ENCODE measurements at places on chromosomes 3 and 15.

GRCh38 chr3:173913974-173914421 is 516.5 kb downstream of the NLGN1 start:
- DNase-seq = no peak

GRCh38 chr3:7260975-7261374 is 400.1 kb downstream of the GRM7 start:
- DNase-seq = no peak

DNA sequence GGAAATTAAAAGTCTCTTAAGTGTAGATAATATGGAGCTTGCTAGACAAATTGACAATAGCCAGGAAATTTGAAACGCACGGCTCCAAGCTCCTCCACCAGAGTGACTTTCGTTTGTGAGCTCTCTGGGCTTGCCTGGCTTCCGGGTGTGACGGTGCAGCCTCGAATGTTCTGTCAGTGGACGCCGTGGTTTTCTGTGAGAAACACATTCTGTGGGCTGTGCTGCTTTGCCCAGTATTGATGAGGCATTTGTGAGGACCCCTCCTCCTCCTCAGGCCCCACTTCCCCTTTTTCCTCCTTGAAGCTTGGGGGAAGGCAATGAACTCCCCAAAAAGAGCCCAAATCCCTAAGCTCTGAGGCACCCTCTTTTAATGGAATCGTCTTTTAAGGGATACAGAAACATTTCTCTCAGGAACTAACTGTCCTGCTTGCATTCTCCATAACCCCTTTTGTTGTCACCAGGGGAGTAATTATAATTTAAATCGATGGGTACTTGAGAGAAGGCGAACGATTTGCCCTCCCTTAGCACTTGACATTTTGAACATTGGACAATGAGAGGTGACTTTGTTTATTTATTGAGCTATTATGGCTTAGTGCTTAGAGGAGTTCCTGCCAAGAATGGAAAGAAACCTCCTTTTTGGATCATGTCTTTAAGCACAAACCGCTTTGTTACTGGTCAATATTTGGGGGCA is 40.8 kb downstream of the POLR2M start:
- DNase-seq = peak; percentile 17

DNA sequence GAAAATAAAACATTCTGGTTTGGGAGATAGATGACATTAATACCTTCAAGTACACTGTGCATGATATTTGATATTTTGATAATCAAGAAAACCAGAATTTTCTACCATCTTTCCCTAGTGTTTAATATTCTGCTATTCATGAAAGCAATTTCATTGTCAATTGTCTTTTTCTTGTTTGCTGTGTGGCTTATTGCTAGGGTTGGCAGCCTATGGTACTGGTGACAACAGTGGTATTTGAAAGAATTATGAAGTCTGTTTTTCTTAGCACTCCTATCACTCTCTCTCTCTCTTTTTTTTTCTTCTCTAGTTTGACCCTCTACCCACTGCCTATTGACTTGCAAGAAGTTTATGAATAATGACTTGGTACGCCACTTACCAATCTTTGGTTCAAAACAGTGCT is 15.4 kb downstream of the RNF13 start:
- DNase-seq = no peak

DNA sequence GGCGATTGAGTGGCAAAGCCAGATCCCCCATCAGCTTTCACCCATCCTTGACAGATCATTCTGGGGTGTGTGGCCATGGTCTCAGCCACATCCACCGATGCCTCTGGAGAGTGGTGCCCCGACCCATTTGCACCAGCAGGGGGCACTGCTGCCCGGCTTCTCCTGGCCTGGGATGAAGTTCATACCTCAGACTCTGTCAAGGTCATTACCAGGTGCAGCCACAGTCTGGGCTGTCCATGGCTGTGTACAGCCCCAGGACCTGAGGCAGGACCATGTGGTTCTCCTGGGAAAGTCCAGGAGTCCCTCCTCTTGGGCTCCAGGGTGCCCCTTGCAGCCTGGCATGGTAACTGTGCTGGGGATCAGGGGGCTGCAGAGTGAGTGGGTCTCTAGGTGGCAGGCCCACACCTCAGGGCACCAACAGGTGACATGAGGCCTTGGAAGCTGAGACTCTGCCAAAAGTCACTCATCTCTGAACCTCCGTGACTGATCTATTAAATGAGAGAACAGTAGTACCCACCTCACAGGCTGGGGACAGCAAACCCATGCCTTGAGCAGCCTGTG is 67.2 kb downstream of the CACNA2D2 start:
- peak; percentile 83 for DNase-seq

GRCh38 chr3:132083583-132084279 is 48.9 kb upstream of the CPNE4 start:
- DNase-seq = no peak

- no peak for DNase-seq
Measured at GRCh38 chr3:99013777-99014315, 112.4 kb upstream of the DCBLD2 start.

- DNase-seq = no peak
Measured at GRCh38 chr15:83545804-83546511, 98.8 kb downstream of the SH3GL3 start.

DNA sequence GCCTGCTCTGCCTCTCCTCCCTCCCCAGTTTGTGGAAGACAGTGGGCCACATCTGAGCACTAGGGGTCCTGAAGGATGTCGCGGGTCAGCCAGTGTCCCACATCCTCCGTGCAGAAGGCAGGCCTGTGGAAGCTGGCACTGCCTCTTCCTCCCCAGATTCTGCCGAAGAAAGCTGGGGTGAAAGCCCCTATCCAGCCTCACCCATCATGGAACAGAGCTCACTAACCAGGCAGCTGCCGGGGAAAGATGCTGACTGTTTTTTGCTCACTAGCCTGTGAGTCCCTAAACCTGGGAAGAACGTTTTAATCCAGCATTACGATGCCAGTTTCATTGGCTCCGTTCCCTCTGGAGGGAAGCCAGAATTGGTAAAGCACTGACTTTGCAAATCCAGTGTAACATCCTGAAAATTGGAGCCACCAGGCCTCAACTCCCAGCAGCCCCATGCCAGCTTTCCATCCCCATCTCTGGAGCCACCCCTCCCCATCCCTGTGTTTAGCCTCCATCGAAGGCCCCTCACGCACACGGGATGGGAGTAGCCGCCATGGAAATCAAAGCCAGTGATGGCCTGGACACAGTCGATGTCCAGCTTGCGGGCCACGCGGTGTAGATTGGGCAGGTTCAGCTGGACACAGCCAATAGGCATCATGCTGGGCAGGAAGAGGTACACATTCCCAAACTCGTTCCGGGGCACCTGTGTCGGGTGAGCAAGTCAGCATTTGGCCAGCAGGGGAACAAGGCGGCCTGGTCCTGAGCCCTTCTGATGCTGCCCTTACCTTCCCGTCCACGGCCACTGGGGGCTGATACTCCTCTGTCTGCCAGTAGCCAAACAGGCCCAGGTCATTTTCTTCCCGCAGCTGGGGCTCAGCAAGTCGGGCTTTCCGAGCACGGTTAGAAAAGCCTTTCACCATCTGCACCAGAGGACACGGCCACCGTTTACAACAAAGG is 23.5 kb downstream of the TMEM43 start:
- no peak for DNase-seq

GRCh38 chr15:41904541-41905005 is 10.7 kb upstream of the SPTBN5 start:
- DNase-seq = peak; percentile 70

DNA sequence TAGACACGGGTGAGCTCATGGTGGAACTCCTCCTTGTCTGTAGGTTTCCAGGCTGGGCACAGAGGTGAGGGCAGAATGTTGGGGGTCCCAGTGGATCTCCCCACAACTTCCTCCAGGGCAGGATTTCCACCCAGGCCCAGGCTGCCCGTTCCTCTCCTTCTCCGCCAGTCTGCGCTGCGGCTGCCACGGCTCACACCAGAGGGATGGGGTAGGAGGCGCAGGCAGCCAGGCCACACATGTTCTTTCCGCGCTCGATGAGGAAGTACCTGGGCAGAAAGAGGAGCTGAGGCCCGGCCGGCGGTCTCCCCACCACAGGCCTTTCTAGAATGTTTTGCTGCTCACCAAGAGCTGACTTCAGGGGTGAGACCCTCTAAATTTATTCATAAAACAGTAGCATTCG is 22.9 kb downstream of the CTSH start:
- no peak for DNase-seq

DNA sequence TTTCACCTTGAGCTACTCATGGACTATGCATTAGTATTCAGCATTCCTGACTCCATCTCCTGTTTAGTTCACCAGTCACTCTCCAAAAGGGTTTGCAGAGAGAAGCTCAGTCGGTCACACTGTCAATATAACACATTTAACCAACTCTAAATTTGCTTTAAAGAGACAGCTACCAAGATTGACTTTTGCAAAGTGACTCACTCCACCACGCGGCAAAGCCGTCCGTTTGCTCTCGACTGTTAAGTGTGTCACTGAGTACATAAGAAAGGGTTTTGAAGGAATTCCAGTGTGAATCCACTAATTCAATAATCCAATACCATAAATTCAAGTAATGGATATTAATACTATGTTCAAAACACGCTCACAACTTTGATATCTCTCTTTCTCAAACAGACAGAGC is 1006.7 kb upstream of the NR2F2 start:
- DNase-seq = no peak

DNA sequence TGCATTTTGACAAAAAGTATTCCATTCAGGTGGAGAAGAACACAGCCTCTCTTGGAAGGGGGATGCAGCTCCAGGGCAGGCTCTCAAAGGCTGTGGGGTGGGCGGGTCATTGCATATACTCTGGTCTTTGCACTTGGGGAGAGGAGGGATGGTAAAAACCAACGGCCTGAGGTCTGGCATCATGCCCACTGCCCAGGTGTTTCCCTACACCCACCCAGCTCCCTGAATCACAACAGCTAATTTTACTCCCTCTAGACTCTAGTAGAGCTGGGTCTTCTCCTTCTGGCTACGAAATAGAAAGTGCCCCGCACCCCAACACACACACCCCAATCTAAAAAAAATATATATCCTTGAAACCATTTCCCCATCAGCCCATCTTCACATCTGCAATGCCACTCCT is 1.0 kb downstream of the MYLK start:
- no peak for DNase-seq

GRCh38 chr3:134260987-134261386 is 10.3 kb upstream of the RYK start:
- no peak for DNase-seq

DNA sequence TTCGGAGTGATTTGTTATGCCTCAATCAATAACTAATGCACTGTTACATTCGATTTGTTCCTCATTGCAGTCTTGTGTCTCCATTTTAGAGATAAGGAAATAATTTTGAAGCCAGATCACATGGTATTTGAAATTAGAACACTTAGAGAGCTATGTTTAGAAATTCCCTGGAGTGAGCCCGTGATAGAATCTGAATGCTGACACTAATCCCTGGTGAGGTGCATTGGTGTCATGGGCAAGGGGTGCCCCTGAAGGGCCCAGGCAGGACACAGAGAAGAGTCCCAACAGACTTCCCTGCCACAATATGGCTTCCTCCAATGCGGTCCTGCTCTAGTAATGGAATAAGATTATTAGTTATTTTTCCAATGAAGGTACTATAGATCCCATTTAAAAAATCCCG is 223.0 kb downstream of the NR2F2 start:
- no peak for DNase-seq

GRCh38 chr3:46276497-46277099 is 34.3 kb downstream of the CCR3 start:
- peak; percentile 71 for DNase-seq

- DNase-seq = peak; percentile 70
Measured at GRCh38 chr15:51281368-51281967, 56.9 kb downstream of the CYP19A1 start.

DNA sequence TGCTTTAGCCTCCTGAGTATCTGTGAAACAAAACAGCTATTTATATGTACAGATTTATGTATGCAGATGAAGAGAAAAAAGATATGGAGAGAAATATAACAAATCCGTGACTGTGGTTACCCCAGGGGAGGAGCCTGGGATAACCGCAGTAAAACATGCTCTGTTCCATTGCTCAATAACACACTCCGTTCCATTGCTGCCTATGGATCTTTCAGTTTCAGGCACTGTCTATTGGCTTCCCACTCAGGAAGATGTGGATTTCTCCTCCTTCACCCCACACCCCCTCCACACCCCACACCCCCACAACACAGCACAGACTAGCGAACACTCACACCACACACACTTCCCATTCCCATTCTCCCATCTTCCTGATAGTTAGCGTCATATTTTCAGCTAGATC is 47.9 kb downstream of the CDCP1 start:
- no peak for DNase-seq

GRCh38 chr3:13808550-13808949 is 71.3 kb downstream of the WNT7A start:
- no peak for DNase-seq

DNA sequence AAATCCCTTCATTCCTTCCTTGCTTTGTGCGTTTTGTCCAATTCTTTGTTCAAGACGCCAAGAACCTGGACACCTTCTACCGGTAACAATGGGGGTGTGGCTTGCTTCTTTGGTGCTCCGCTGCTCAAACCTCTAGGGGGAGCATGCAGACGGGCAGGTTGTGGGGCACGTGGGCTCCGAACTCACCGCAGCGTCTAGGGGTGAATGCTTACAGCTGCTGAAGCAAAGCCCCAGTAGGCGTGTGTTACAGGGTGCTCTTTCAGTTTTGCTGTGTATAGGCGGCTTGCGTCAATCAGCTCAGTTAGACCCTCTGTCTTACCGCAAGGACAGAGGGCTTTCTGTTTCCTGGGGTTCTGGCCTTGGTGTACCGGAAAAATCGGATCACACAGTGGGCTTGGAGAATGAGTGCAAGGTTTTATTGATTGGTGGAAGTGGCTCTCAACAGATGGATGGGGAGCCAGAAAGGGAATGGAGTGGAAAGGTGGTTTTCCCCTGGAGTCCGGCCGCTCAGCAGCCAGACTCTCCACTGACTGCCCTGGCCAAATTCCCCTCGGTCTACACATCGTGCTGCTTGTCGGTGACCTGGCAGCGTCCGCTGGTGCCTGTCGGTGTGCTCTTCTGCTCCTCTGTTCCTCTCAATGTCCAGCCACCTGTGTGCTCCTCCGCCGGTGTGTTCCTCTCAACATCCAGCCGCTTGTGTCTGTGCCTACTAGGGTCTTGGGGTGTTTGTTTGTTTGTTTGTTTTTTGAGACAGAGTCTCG is 1.2 kb upstream of the LRRC34 start:
- DNase-seq = peak; percentile 75

GRCh38 chr15:42782716-42783115 is 45.8 kb upstream of the CDAN1 start:
- DNase-seq = no peak

DNA sequence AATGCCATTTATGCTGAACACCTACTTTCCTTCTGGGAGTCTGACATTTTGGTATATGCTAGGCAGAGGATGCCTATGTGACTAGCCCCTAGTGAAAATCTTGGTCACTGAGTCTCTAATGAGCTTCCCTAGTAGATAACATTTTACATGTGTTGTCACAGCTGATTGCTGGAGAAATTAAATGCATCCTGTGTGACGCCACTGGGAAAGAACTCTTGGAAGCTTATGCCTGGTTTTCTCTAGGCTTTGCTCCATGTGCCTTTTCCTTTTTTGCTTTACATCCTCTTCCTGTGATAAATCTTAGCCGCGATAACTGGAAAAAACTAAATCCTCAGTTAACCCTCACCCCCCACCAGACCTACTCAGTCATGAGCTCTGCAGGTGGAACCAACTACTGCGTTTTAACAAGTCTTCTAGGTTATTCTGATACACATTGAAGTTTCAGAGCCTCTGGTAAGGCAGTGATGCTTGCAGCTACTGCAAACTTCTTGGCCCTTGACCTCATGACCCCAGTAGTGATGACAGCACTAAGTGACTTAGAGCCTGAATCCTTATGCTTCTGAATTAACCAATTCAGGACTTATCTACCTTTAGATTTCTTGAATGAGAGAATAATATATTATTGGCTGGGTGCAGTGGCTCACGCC is 292.4 kb upstream of the SOX14 start:
- DNase-seq = no peak

- DNase-seq = no peak
Measured at GRCh38 chr3:100873611-100874010, 119.6 kb downstream of the ABI3BP start.

Measured in small intestine (tissue), 16 donors.